Karpas-422 (cell line): ENCODE measurements at places on chromosomes 12 and 14.

- DNase-seq, result no peak
Measured at GRCh38 chr12:56267443-56268071, 815 bp downstream of the COQ10A start.

DNA sequence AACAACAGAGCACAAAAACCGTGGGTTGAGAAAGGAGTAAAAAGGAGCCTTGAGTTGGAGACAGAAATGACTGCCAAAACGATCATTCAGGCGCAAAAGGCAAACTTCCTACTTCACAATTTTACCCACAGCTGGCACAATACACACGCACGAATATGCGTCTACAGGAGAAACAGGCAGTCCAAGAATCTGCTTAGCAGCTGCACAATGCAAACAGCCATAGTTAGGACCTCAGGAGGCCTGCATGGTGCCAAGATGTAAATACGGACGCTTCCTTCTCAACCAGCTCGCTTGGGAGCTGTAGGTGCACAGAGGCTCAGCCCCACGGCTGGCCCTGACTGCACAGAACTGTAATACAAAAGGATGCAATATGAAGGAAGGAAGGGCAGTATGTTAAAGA is 250.1 kb upstream of the CAND1 start:
- no peak for DNase-seq

- DNase-seq, result peak; percentile 92
Measured at GRCh38 chr12:59113831-59114615, 193.7 kb upstream of the LRIG3 start.

GRCh38 chr14:74495356-74495755 is 1.8 kb downstream of the ISCA2 start:
- DNase-seq, result no peak

GRCh38 chr12:32532951-32533350 is 133.6 kb downstream of the FGD4 start:
- no peak for DNase-seq

DNA sequence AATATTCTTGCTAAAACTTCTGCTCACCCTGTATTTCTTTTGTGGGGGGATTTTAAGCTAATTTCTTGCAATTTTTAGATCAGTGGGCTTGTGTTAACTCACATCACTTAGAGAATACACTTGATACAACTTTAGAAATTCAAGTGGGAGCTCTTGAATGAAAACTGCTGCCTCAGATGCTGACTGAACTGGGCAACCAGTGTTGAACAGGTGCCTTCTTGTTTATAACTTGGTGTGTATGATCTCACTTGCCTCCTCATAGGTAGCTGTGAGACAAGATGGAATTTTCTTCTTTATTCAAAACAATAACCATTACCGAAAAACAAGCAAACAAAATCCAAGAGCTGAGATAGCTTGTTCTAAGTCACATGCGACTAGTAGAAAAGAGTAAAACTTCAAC is 63.5 kb downstream of the FGD4 start:
- DNase-seq, result no peak

DNA sequence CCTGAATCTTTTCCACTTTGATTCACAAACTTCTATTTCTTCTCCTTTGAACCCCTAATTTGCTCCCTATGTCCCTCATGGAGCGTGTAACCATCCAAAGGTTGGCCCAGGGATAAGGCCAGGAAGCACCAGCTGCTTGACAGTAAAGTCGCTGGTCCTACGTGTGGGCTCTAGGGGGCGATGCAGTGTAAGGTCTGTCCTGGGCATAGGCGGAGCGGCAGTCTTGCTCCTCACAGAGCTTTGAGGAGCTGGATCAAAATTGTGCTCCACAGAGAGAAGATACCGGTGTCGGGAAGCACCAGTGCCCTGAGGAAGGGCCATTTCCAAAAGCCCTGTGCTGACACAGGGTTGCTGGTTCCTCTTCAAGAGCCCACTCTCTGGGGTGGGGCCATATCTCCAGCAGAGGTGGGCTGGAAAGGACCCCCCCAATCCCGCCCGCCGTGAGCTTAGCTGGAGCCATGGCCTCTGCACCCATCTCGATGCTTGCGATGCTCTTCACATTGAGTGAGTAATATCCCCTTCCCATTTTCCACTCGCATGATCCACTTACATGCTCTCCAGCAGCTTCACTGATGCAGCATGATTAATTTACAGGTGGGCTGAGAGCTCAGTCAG is 49.9 kb upstream of the OR4E1 start:
- DNase-seq, result peak; percentile 87

DNA sequence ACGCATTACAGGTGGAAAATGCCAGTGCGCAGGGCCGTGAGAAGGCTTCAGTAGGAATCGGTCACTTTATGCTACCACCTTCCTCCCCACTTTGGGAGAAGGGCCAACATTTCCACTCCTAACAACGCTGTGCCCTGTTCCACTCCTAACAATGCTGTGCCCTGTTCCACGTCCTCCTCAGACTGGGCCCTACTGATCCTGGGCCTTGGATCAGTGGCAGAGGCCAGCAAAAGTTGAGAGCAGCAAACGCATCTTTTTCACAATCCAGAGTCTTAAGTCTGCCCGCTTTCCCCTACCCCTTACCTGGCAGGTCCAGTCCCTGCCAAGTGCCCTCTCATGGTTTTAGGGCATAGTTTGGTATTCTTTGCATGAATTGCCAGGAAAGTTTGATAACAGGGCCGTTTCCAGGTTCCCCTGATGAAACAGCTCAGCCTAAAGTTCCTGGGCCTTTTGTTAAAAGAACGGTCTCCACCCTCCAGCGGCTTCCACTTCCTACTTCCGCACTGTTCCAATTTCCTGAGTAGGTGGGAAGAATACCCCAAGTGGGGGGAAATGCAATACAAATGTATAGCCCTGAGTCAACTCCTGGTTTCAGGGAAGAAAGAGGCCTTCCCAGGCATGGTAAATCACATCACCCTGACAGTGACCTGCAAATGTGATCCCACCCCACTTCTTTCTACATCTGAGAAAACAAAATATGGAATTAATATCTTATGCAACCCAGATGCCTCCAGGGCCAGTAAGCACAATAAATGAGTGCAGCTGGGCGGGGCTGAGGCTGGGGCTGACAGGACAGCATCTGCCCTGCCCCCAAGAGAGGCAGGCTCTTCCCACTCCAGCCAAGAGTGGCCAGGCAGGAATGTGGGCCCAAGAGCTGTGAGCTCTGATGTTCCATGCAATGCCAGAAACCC is 15.0 kb downstream of the KCTD10 start:
- no peak for DNase-seq

- no peak for DNase-seq
Measured at GRCh38 chr14:54314365-54315104, 82.3 kb upstream of the CDKN3 start.

GRCh38 chr12:20463913-20464524 is 95.7 kb downstream of the PDE3A start:
- DNase-seq, result peak; percentile 44

- peak; percentile 54 for DNase-seq
Measured at GRCh38 chr12:123142921-123143735, 7.8 kb downstream of the PITPNM2 start.

DNA sequence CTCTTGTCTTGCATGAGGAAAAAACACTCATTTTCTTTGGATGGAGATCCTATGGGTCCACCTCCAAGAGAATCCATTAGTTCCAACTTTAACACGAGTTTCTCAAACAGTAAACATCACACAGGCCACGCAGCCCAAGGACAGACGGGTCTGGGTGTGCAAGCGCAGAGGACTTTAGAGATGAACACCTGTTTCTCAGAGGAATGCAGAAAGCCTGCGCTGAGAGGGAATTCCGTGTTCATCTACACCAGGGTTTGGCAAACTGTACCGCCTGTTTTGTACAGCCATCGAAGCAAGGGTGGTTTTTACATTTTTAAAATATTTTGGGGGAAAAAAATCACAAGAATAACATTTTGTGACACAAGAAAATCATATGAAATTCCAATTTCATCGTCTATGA is 79.4 kb downstream of the RBM19 start:
- DNase-seq, result no peak

GRCh38 chr12:119013023-119013422 is 31.7 kb downstream of the SRRM4 start:
- DNase-seq, result no peak

- DNase-seq, result peak; percentile 74
Measured at GRCh38 chr14:92670160-92670559, 78.3 kb downstream of the LGMN start.

DNA sequence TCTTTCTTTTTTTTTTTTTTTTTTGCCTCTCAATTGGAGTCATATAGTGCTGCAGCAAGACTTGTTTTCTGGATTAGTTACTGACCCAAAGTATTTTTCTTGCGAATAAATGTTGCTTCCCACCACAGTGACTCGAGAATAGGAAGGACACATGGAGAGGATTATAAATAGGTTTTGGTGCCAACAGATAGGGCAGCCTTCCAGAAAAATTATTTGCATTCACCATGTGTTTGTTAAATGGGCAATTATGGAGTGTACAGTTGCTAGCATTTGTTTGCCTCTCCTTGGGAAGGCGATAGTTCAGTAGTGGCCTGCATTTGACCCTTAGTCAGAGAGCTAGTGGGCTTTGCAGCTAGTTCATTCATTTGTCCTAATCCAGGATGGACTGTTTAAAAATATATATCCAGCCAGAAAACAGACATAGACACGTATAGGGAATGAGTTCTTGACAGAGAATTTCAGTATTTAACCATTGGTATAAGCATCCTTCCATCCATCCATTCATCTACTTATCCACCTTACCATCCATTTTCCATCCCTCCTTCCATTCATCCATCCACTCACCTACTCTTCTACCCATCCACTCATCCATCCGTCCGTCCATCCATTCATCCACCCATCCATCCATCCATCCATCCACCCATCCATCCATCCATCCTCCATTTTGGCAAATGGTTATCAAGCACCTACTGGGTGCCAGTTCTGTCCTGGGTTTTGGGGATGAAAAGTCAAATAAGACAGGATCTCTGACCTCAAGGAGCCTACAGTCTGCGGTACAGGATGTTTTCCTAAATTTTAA is 67.5 kb downstream of the CHST11 start:
- DNase-seq, result no peak

GRCh38 chr12:21751517-21751916 is 23.0 kb downstream of the KCNJ8 start:
- DNase-seq, result no peak

DNA sequence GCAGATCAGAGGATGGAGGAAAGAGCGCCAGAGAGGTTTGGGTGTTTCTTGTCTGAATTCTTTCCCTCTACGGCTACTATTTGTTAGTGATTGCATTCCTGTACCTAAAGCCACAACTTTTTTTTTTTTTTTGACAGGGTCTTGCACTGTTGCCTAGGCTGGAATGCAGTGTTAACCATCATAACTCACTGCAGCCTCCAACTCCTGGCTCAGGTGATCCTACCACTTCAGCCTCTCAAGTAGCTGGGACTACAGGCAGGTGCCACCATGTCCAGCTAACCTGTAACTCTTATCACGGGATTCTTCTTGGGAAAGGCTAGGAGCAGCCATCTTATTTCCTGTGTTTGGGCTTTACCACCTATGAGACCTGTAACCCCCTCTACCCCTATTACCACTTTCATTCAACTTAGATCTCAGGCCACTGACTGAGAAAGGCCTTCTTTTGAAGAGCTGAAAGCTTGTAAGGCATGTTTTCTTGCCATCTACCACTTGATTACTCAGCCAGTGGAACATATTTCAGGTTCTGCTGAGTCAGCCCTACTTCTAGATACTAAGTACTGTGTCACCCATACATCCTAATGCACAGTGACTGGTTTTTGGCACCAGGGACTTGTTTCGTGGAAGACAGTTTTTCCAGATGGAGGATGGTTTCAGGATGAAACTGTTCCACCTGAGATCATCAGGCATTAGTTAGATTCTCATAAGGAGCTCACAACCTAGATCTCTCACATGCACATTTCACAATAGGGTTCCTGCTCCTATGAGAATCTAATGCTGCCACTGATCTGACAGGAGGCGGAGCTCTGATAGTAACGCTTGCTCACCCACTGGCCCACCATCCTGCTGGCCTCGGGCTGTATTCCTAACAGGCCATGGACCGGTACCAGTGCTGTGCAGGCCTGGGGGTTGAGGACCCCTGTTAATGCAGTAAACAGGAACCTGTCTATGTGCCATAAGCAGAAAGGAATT is 6.9 kb downstream of the VEZT start:
- DNase-seq, result no peak

DNA sequence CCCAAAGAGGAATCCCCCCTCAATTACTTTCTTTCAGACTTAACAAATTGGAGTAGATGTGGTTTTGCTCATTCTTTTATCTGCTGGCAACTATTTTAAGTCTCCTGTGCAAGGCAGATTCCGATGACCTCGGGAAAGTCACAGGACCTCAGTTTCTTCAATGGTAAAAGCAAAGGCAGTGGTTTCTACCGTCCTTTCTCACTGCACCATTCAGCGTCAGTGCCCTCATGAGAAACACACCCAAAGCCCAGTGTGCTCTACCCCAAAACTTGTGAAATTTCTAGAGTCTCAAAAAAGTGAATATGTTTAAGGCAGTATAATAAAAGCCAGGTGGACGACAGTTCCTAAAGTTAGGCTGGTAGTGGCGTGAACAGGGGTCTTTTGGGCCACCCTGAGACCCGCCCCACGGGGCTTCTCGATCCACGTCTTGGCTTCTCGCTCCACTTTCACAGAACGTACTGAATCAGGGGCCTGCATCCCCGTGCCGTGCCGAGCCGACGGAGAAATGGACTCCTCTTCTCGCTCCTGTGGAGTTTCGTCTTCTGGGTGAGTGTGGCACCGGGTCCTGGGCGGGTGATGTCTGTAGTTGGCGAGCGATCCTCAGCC is 1.3 kb upstream of the ARHGAP5 start:
- no peak for DNase-seq

DNA sequence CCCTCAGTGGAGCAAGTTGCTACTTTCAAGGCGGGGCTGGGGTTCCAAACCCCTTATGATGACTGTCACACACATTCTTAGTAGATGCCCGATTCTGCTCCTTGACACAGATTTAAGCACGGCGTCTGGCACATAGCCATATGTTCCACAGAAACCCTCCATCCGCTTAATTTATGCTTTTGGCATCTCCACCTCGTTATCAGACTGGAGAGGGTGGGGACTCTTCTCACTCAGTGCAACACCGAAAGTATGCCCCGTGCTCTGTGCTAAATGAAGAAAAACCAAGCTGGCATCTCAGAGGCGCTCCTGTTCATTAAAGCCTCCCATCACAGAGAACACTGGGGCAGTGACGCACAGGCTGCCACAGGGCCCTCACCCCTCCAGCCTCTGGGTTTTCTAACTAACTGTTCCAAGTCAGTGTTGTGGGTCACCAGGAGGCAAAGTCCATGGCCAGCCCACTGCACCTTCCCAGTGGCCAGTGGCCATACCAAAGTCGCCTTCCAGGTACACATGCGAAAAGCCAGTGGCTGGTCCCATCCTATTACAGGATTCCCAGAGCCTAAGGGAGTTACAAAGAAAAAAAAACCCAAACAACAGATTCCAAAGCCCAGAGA is 27.3 kb downstream of the CCDC88C start:
- no peak for DNase-seq

DNA sequence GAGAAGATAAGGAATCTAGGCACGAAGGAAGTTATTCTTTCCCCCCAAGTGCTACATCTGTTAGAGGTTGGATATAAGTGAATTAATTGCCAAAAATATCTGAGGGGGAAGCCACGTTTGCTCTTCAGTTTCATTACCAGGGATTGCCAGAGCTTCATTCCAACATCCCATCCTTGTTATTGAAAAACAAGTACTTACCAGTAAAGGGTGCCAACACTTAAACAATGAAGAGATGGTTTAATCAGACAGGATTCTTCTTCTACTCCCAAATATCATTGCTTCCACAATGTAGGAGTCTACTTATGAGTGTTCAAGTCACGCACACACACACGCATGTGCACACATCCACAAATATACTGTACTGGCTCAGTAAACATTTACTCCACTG is 312.4 kb downstream of the RPAP3 start:
- no peak for DNase-seq

- DNase-seq, result no peak
Measured at GRCh38 chr14:104726600-104727451, 2.8 kb downstream of the ADSS1 start.

- no peak for DNase-seq
Measured at GRCh38 chr12:125856896-125857295, 791.7 kb downstream of the AACS start.
